Spinal cord (tissue), 10 donors: ENCODE measurements at places on chromosomes 13 and 19. TPM values are rescaled to one million over a fixed set of nuclear protein-coding genes. Genes with fewer than 3 reads are reported as not detected.

DNA sequence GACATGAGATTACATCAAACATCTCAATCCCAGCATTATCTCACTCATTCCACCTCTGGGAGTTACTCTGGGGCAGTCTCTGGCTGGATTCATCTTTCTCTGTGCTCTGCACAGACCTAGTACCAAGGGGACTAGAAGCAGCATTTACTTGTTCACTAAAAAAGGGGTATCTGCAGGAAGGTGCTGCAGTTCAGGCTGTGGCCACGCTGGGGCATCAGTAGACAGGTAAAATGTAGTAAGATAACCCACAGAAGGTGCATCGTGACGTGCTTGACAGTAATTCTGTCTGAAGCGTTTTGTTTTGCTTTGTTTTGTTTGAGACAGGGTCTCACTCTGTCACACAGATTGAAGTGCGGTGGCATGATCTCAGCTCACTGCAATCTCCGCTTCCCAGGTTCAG is 29.3 kb downstream of the ZNF564 start:
- H3K4me1 ChIP-seq, result no peaks in the 10 kb centered on the region
- no peak for DNase-seq

- H3K4me1 ChIP-seq, result no peaks in the 10 kb centered on the region
- peaks cover 35% of the 10 kb centered on the region for H3K36me3 ChIP-seq
- DNase-seq, result no peak
These were observed 20.3 kb downstream of the ZNF433 start for GRCh38 chr19:12015015-12015752.

GRCh38 chr19:49538643-49539042 is 10.8 kb downstream of the RCN3 start:
- no peak overlapping the region for H3K27ac ChIP-seq
- H3K36me3 ChIP-seq, result peaks cover 21% of the 10 kb centered on the region
- no peak for DNase-seq
- H3K4me3 ChIP-seq, result no peak overlapping the region

GRCh38 chr19:47414469-47414868 is 4.9 kb downstream of the MEIS3 start:
- H3K4me3 ChIP-seq, result no peak overlapping the region
- H3K27me3 ChIP-seq, result peaks cover 1% of the 10 kb centered on the region
- DNase-seq, result peak; percentile 58
- H3K27ac ChIP-seq, result no peak overlapping the region
- peaks cover 25% of the 10 kb centered on the region for H3K4me1 ChIP-seq

DNA sequence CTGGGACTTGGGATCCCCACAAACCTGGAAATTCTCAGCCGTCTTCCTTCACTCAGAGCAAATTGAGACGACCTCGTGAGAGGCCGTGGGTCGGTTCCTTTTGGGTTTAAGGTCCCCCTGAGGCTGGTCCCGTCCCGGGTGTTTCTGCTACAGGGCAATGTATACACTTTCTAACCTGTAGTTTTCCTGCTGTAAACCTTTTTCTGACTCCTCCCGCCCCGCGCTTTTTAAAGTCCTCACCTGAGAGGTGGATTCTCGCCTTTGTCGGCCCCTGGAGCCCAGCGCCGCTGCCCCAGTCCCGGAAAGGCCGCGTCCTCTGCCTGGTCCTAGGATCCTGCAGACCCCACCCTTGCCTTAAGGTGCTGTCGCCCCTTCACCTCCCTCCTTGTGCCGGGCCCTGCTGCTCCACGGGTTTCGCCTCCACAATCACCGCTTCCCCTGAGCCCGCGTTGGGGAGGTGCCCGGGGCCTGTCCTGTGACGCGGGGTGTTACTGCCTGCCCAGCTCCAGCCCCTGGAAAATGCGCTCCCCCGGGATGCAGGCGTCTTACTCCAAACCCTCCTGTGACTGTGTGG is 391 bp downstream of the ZNF761 start:
- DNase-seq, result peak; percentile 1
- peaks cover 18% of the 10 kb centered on the region for H3K4me1 ChIP-seq
- peaks cover 3% of the 10 kb centered on the region for H3K36me3 ChIP-seq
- H3K27ac ChIP-seq, result peak overlapping the region; percentile 3
- no peaks in the 10 kb centered on the region for H3K27me3 ChIP-seq

- DNase-seq, result no peak
- peaks cover 10% of the 10 kb centered on the region for H3K36me3 ChIP-seq
- peaks cover 46% of the 10 kb centered on the region for H3K4me1 ChIP-seq
- no peaks in the 10 kb centered on the region for H3K27me3 ChIP-seq
These were observed 34.2 kb downstream of the TSHZ3 start for GRCh38 chr19:31314849-31315629.

DNA sequence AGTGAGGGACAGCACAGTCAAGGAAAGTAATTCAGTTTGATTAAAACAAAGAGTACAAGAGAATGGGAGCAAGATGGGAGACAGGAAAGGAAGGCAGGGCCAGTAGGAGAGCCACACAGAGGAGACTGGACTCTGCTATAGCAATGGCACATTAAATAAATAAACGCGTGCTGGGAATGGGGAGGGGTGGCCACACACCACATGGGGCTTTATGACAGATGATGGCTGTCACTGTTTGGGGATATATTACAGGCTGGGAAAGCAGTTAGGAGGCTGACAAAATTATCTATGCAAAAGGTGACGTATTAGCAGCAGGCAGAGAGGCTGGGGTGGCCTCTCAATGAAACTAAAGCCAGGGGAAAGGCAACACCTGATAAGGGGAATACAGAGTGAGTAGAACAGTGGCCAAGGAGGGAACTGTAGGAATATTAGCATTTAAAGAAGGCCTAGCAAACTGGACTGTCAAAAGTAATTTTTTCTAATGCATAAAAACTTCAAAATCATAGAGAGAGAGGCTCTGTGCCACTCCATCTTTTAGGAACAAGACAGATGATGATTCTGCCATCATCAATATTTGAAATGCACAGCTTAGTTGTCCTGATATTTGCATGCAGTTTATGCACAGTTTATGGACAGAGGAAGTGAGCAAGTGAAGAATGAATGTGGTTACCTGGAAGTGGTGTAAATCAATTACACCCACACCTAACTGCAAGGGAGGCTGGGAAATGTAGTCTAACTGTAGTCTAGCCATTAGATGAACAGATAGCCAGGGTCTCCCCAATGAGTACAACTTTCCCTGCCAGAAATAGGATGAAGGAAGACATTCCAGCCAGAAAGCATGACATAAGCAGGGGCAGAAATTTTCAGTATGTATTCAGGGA is 346.5 kb downstream of the FOXO1 start:
- H3K4me3 ChIP-seq, result no peak overlapping the region
- H3K4me1 ChIP-seq, result no peaks in the 10 kb centered on the region
- no peak for DNase-seq

DNA sequence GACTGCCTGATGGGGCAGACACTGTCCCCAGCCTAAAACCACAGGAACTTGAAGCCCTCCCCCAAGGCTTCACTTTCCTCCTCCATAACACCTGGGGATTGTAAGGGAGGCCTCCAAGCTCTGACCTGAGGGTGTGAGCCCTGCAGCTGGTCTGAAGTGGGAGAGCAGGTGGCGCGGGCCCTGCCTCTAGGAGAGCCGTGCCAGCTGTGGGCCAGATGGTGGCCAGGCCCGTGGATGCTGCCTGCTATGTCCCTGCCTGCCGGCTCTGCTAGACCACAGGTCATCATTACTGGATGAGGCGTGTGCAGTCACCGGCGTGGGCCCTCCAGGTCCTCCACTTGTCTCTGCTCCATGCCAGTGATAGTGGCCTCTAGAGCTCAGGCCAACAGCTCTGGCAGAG is 3.5 kb upstream of the KLHL26 start:
- H3K4me3 ChIP-seq, result no peak overlapping the region
- no peaks in the 10 kb centered on the region for H3K27me3 ChIP-seq
- no peak overlapping the region for H3K27ac ChIP-seq
- H3K4me1 ChIP-seq, result peaks cover 43% of the 10 kb centered on the region

DNA sequence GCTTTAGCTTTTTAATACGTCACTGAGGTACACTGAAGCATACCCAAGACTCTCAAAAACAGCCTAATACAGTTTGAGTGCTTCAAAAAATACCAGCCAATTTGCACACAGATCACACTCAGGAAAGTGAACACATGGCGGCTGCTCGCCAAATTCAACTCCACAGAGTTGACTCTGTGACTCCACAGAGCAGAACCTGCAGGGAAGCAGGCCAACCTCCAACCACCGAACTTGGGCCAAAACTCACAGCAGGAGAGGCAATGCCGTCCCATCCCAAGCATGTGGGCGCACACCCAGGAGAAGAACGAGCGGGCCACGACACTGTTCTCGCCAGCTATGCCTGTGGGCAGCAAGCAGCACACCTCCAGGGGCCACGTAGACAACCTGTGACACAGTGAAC is 21.1 kb downstream of the ELL start:
- no peak overlapping the region for H3K4me3 ChIP-seq
- peak overlapping the region; percentile 81 for H3K27ac ChIP-seq
- H3K4me1 ChIP-seq, result peaks cover 82% of the 10 kb centered on the region
- H3K36me3 ChIP-seq, result peaks cover 20% of the 10 kb centered on the region
- no peaks in the 10 kb centered on the region for H3K27me3 ChIP-seq

DNA sequence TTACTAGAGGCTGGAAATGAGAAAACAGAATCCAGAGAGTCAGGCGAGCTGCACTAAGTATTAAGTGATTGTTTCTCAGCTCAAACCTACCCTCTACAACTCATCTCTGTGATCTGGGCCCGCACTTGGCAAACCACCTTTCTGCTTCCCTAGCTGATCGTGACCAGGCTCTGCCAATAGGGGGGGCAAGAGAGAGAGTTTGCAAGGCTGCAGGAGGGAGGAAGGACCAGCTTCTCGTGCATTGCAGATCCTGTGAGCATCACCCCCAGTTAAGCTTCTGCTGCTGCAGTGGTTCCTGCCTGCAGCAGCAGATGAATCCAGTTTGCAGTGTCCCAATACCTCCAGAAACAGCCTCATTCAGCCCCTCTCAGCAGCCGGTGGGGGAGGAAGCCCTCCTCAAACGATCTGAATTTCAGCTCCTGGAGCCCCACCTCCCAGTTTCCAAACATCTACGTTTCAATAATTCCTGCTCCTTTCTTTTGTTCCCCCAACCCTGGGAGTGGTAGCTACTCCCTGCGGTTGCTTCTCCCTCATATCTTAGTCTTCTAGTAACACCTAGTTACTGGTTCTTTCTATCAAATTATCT is 20.0 kb downstream of the XRCC1 start:
- no peaks in the 10 kb centered on the region for H3K27me3 ChIP-seq
- H3K27ac ChIP-seq, result no peak overlapping the region
- DNase-seq, result no peak
- no peaks in the 10 kb centered on the region for H3K4me1 ChIP-seq

GRCh38 chr13:31919971-31920726 is 111.4 kb upstream of the FRY start:
- no peak overlapping the region for H3K4me3 ChIP-seq
- no peak overlapping the region for H3K27ac ChIP-seq
- no peaks in the 10 kb centered on the region for H3K4me1 ChIP-seq
- no peaks in the 10 kb centered on the region for H3K36me3 ChIP-seq
- no peaks in the 10 kb centered on the region for H3K27me3 ChIP-seq
- DNase-seq, result no peak

GRCh38 chr19:48489608-48490216 is 20.5 kb downstream of the CYTH2 start:
- H3K4me1 ChIP-seq, result peaks cover 43% of the 10 kb centered on the region
- H3K27me3 ChIP-seq, result peaks cover 7% of the 10 kb centered on the region

GRCh38 chr19:27964185-27964584 is 1248.8 kb downstream of the UQCRFS1 start:
- H3K27me3 ChIP-seq, result no peaks in the 10 kb centered on the region
- no peak for DNase-seq
- no peak overlapping the region for H3K4me3 ChIP-seq
- no peaks in the 10 kb centered on the region for H3K4me1 ChIP-seq
- H3K27ac ChIP-seq, result no peak overlapping the region

DNA sequence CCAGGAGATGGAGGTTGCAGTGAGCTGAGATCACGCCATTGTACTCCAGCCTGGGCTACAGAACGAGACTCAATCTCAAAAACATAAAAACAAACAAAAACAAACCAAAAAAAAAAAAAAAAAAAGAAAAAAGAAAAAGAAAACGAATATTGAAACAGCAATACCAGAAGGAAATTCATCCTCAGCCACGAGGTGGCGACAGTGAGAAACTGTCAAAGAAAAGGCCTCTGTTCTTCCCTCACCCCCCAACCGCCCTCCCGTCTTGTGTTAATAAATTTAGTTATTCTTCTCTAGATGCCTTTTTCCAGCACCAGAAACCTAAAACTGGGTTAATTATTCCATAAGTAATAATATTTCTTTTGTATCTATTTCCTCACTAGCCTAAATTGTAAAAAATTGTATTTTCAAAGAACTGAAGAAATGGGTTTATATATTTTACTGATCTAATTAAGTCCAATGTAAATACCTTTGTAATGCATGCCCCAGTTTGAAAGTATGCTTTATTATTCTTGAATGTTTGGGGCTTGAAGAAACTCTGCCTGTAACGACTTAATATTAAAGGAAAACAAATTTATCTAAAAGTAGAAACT is 38.6 kb downstream of the LIG4 start:
- no peak for DNase-seq
- H3K4me3 ChIP-seq, result no peak overlapping the region
- no peak overlapping the region for H3K27ac ChIP-seq
- H3K4me1 ChIP-seq, result no peaks in the 10 kb centered on the region
- no peaks in the 10 kb centered on the region for H3K27me3 ChIP-seq

GRCh38 chr19:18159810-18160209 is 6.8 kb downstream of the PIK3R2 start:
- no peak overlapping the region for H3K27ac ChIP-seq
- peaks cover 77% of the 10 kb centered on the region for H3K36me3 ChIP-seq
- H3K27me3 ChIP-seq, result no peaks in the 10 kb centered on the region
- DNase-seq, result no peak

- H3K4me3 ChIP-seq, result peak overlapping the region; percentile 28
- DNase-seq, result no peak
- peaks cover 48% of the 10 kb centered on the region for H3K4me1 ChIP-seq
- peak overlapping the region; percentile 61 for H3K27ac ChIP-seq
- peaks cover 29% of the 10 kb centered on the region for H3K36me3 ChIP-seq
These were observed 8.6 kb downstream of the LTBP4 start for GRCh38 chr19:40609561-40610395.

- no peaks in the 10 kb centered on the region for H3K36me3 ChIP-seq
- peaks cover 2% of the 10 kb centered on the region for H3K4me1 ChIP-seq
- no peak overlapping the region for H3K27ac ChIP-seq
- no peaks in the 10 kb centered on the region for H3K27me3 ChIP-seq
- no peak overlapping the region for H3K4me3 ChIP-seq
These were observed 209.4 kb downstream of the FOXO1 start for GRCh38 chr13:40456979-40457553.

DNA sequence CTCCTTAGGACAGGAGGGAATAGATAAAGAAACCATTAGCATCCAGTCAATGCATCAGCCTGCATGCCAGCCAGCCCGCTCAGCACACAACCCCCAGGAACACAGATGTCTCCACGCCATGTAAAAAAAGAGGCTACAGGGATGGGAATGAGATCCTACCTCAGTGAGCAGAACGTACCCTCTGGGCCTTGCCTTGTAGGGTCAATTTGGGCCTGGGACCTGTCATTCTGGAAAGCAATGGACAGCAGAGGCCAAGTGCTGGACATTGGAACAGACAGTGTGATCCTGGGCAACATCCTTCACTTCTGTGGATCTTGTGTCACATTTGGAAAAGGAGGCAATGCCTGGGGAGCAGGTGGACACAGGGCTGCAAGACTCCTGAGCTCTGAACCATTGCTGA is 26.0 kb downstream of the VSTM2B start:
- H3K4me3 ChIP-seq, result no peak overlapping the region
- H3K4me1 ChIP-seq, result no peaks in the 10 kb centered on the region
- peaks cover 20% of the 10 kb centered on the region for H3K36me3 ChIP-seq
- no peak for DNase-seq

Gene SHD
- total RNA-seq, result 6.7 TPM

Gene CD79A
- total RNA-seq, result 0.22 TPM

Gene PRTN3
- total RNA-seq, result 37.1 TPM

Gene SPC24
- total RNA-seq, result 32.9 TPM

Gene ZNF808
- total RNA-seq, result 38.4 TPM

Gene ZNF324B
- 8.2 TPM for total RNA-seq

Gene MYPOP
- 2.5 TPM for total RNA-seq

Gene CC2D1A
- 27.4 TPM for total RNA-seq

Gene CDX2
- total RNA-seq, result not detected

Gene ZNF729
- total RNA-seq, result 0.30 TPM

Gene PCDH20
- total RNA-seq, result 19.3 TPM

Gene RPL36
- 1,048 TPM for total RNA-seq
